EH (cell line): ENCODE measurements at places on chromosomes 5 and 9.

GRCh38 chr5:180553530-180553929 is 37.8 kb downstream of the SCGB3A1 start:
- peak; percentile 31 for DNase-seq

GRCh38 chr9:99505936-99506335 is 283.9 kb downstream of the SEC61B start:
- peak; percentile 87 for DNase-seq

DNA sequence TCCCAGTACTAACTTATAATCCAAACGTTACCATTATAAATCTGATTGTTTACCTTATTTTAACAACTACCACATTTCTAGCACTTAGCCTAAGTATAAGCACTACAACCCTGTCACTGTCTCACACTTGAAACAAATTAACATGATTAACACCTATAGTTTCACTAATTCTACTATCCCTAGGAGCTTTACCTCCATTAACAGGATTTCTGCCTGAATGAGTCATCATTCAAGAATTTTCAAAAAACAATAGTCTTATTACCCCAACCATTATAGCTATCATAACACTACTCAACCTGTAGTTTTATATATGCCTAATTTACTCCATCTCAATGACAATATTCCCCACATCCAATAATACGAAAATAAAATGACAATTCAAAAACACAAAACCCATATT is 89.6 kb downstream of the INSL6 start:
- no peak for DNase-seq

DNA sequence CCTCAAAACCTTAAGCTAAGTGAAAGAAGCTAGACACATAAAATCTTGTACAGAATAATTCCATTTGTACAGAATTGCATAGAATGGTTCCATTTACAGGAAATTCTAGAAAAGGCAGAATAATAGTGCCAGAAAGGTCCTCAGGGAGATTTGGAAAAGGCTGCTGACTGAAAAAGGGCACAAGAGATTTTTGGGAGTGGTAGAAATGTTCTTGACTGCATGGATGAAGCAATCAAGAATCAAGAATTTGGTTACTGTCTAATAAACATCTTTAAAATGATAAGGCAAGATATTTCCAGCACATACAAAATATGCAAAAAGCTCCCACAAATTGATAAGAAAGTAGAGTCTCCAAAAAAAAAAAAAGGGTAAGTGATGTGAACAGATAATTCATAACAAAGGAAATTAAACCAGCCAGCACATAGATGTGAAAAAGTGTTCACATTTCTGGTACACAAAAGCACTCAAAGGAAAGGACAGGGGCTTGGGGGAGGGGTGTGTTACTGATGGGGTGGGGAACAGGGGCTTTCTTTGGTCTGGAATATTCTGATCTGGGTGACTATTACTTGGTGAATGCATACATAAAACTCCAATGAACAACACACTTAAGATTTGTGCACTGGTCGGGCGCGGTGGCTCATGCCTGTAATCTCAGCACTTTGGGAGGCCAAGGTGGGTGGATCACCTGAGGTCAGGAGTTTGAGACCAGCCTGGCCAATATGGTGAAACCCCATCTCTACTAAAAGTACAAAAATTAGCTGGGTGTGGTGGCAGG is 85.2 kb downstream of the SHC3 start:
- no peak for DNase-seq

- DNase-seq, result no peak
These were observed 56.2 kb downstream of the PTCD2 start for GRCh38 chr5:72376381-72376780.

DNA sequence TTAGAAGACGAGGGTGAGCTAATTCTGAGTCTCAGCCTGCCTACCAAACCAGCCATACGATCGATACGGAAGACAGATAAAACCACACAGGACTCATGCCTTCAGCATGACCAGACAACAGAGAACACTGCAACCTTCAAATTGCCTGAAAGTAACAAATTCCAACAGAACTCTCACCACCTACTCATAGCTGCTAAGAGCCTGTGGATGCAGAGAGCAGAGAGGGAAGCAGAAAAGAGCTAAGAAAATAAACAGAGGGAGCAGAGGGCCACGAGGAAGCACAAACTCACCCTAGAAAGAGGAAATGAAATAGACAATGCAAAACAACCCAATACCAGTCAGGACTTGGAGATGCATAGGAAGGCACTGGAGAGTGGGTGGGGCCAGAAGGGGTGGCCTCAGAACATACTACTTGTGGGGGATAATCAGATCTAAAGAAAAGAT is 86.7 kb upstream of the TAS2R1 start:
- DNase-seq, result peak; percentile 91

DNA sequence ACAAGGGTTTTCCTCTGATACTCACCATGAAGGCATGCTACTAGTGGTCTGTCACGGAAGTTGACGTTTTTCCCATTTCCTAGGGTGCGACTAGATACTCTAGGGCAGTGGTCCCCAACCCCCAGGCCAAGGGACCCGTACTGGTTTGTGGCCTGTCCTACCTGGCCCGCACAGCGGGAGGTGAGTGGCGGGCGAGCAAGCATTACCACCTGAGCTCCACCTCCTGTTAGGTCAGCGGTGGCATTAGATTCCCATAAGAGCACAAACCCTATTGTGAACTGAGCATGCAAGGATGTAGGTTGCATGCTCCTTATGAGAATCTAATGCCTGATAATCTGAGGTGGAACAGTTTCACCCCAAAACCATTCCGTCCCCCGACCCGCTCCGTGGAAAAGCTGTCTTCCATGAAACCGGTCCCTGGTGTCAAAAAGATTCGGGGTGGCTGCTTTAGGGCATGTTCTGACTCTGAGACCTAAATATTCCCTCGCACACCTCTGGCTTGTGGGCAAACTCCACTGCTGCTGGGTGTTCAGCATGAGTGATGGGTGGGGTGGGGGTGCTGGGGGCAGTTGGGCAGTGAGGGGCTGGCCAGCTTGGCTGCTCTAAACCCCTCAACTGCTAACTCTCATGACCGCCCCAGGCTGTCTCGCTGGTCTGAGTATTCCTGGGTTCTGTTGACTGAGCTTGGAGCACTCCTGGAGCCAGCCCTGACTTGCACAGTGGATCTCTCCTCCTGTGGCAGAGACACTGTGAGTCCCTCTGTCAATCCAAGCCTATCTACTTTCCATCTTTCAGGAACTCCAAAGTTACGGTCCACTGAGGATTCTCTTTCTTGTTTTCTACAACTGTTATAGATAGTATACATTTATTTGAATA is 78.3 kb upstream of the NEK6 start:
- no peak for DNase-seq

DNA sequence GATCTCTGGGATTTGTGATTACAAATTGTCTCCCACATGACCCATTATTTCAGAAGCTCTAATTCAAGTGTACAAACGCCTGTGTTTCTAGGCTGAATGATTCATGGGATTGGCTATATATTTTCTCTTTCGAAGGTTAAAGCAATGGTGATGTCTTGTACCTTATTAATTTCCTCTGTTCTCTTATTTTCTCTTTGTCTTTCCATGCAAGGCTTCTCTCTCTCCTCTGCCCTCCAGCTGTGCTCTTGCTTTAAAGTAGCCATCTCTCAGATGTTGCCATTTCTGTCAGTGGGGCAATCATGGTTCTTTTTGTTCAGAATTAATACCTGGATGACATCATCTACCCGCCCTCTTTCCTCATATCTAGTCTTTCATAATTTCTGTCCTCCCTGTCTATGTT is 184.3 kb upstream of the ATP10B start:
- no peak for DNase-seq

- DNase-seq, result peak; percentile 74
These were observed 22.2 kb downstream of the ITGA1 start for GRCh38 chr5:52809884-52810283.

DNA sequence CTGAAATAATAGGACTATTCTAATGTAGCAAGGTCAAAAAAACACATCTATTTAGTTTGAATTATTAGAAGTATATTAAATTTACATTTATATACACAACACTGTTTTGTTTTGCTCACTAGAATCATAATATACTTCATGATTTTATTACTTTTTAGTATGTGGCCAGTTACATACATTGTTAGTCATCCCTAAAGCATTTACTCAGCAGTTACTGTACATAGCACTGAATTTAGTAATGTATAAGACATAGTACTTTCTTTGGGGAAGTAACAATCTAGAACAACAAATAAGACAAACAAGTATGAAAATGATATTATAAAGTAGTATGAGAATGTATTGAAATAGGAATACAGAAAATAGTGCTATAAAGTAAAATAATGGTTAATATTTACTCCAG is 28.2 kb downstream of the ERCC8 start:
- DNase-seq, result peak; percentile 30

DNA sequence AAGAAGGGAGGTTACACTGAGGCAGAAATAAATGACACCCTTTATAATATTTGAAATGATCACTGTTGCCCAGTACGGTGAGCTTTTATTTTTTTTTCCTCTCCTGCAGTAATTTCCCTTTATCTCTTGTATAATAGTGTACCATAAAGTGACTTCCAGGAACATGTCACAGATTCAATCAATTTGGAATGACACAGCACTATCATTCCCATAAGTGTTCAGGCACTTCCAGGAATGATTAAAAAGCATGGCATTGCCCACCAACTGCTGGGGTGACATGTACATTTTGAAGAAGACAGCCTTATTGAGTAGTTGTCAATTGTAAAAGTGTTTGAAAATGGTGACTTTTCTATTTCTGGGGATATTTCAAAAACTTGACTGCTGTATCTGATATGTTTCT is 1700.9 kb upstream of the NUDT12 start:
- no peak for DNase-seq

DNA sequence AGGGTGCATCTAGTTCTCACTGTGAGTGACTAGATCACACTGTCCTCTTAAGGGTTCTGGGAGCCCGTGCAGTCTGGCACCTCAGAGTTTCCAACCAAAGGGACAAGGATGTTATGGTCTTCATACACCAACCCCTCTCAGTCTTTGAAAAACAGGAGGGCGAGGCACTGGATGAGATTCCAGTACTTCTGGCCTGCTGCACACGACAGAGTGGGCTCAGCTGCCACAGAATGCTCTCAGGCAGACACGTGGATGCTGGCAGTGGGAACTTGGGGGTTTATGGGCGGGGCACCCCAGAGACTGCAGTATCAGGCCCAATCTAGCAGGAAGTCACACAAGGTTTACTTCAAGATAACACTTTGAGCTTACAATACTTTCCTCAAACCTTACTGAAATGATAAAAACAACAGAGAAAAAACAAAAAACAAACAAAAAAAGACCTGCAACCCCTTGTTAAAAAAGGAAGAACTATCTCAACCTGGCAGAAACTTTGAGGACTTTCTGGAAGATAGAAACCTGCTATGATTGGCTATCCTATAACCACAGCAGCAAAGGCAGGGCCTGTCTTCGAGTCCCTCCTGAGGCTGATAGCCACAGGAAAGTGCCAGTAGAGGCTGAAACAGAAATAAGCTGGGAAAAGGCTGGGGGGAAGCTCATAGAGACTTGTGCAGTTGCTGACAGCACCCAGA is 28.3 kb upstream of the TGFBR1 start:
- no peak for DNase-seq

DNA sequence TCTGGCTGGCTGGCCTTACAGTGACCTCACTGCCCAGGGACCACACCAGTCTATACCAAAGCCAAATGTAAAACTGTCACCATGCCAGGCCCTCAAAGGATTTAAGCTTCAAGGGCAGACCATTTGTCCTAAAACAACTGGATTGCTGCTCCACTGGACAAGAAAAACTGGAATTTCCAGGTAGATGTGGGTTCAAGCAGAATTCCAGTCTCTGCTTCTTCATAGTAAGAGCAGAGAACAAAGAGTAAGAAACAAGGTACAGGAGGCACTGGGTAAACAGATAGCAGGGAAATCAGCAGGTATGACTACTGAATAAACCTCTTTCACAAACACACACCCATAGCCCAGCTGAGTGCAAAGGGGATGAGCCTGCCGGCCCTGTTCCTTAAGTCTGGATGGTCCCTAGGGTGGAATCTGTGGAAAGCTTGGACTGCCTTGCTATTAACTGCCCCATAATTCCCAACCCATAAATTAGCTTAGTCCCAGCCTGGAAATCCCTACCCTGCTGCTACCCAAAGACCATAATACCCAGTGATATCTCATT is 5.5 kb downstream of the B4GALT1 start:
- no peak for DNase-seq

GRCh38 chr5:143141652-143142051 is 261.8 kb downstream of the NR3C1 start:
- DNase-seq, result no peak

DNA sequence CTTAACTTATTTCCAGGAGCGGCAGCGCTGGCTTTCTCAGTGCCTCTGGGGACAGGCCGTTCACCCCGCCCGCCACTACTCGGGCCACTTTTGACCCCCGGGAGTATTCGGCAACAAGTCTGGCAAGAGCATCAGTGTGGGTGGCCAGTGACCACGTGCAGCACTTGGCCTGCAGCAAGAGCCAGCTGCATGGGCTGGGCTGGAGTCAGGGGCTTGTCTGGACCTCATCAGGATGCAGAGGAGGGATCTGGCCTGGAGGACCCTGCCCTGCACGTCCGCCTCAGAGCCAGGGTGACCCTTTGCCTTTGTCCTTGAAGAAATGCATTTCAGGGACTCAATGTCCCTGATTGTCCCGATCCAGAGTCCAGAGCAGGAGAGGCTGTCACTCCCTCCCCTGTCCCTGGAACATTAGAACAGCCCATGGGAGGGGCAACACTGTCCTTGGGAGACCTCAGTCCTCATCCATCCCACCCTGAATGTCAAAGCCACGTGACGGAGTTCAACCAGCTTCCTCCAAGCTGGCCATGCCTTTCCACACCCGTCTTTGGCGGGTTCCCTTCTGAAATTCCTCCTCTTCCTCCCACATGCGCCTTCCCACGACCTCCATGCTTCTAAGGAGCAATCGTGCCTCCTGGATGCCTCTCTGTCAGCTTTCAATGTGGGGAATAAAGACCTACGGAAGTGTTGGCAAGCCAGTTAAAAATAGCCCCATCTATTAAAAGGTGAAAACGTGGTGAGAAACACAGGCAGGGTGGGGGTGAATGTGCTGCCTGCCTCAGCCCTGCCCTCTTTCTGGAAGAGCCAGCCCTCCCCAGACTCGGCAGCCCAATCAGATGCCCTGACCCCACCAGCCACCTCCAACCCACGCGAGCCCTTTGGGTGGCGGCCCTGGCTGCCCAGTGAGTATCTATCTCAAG is 99.0 kb downstream of the OLFM1 start:
- DNase-seq, result no peak

DNA sequence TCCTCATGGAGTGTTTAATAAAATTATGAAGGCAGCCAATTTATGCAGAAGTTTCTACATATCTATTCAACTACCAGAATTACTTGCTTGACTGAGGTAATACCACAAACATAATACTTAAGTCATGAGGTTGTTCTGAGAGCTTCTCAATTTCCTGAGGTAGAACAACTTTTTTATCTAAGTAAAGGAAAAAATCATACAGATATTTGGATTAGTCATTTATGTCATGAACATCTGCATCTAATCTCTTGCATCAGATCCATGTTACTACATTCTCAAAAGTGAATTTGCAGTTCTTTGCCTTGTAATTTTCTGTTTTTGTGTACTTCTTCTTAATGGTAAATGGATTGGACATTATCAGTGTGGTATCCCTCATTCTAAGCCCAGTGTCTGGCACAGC is 60.4 kb upstream of the RGMB start:
- peak; percentile 40 for DNase-seq

- peak; percentile 26 for DNase-seq
These were observed 179.1 kb downstream of the MUSK start for GRCh38 chr9:110847671-110848070.
